AG04450 (cell line): ENCODE measurements at places on chromosomes 11 and 22.
A peak's percentile ranks its signal among the peaks of the same experiment; 100 is the strongest.

DNA sequence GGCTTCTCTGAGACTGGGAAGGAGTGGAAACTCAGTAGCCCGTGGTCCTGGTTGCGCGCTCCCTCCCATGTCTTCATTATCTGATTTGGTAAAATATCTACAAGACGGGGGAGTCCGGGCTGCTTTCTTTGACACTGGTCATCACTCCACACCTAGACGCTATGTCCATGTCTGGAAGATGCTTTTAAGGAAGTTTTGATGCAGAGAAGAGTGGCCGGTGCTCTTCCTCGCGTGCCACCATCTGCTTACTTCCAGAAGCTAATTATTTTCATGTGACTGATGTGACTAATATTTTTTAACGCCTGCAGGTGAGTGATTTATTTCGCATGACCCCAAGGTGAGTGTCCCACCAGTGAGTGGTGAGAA lies 339 bp upstream of the TRIM21 start:
- no peak for DNase-seq

- no peak for DNase-seq
These were observed 24.4 kb downstream of the MRGPRG start for GRCh38 chr11:3194016-3194816.

DNA sequence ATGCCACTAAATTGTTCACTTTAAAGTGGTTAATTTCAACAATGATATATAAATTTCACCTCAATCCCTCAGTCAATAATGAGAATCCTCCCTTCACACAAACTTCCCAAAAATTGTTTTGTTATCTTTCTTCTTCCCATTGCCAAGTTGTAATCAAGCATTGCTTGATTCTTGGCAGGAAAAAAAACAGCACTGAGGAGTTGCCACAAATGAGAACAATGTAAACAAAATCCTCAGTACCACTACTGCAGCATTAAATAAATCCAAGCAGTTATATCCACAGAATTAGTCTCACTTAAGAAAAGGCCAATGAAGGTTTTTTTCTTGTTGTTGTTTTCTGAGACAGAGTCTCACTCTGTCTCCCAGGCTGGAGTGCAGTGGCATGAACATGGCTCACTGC lies 38.2 kb downstream of the FAM168A start:
- no peak for DNase-seq

- no peak for DNase-seq
These were observed 23.2 kb downstream of the RTN4R start for GRCh38 chr22:20244691-20245576.

GRCh38 chr22:45910928-45911467 lies 66.0 kb downstream of the WNT7B start:
- no peak for DNase-seq

DNA sequence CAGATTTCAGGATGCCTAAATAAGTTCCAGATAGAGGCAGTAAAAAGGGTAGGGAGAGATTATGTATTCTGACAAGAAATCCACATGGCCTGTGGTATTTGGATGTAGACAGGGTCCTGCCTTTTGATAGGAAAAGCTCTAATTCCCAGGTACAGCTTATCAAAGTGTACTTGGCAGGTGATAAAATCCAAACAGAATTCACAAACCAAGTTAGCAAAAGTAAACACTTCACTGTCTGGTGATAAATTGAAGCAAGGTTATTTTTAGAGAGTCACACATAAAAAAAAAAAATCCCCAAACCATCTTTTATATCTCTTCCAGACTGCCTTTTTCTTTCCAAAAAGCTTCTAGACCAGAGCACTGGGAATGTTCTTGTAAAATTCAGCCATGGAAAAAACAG lies 5.7 kb downstream of the CBLIF start:
- DNase-seq, result no peak

DNA sequence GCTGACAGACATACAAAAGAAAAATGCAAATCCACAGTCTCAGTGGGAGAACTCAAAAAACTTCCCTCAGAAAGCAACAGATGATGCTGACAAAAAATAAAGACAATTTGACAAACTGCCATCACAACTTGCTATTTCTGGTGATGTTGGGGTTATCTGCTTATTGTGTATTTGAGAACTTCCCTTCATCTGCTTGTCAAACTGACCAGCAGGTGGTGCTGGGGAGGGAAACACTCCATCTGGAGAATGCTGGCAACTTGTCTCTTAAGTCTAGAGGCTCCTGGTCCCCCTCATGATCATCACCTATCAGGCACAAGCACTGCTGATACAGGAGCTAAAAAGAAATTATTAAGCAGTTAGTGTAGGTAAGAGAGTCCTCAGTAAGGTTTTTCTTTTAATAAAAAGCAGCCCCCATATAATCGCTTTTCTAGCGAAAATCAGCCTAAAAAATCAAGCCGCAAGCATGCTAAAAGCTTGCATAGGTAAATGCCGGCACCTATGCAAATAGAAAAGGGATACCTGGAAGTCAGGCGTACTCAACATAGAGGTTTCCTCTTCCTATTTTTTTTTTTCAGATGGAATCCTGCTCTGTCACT lies 9.8 kb upstream of the FAM111B start:
- peak; percentile 46 for DNase-seq

DNA sequence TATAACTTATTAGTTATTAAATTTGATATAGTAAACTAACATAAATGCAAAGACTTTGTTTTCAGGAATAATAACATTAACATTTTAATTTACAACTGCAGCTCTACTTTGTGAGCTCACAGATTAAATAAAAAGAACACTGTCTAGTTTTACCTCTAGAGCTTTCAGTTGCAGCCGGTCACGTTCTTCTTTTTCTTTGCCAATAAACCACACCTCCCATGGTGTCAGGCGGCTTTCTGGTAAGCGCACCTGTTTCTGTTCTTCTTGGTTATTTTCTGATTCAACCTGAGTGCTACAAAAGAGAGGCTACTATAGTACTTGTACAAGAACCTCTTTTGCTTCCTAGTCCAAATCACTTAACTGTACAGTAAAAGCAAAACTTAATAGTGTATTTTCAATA lies 5.8 kb downstream of the CCDC34 start:
- no peak for DNase-seq
